Activated CD4-positive, alpha-beta T cell treated with anti-CD3 and anti-CD28 coated beads for 36 hours (primary cell): ENCODE measurements at places on chromosomes 2 and 18.

DNA sequence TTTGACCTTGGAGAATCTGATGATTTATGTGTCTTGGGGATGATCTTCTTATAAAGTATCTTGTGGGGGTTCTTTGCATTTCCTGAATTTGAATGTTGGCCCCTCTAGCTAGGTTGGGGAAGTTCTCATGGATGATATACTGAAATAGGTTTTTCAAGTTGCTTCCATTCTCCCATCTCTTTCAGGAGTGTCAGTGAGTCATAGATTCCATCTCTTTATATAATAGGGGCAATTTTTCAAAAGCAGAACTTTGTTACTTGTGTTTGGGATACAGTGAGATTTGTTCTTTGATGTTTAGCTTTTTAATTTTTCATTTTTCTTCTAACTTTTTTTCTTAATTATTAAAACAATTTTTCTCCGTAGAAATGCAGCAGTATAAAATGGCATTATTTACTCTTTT, 19.4 kb downstream of the TMEM87B start:
- no peak for DNase-seq
- peaks cover 50% of the 10 kb centered on the region for H3K4me1 ChIP-seq
- H3K36me3 ChIP-seq, result peaks cover 70% of the 10 kb centered on the region
- H3K27ac ChIP-seq, result peak overlapping the region; percentile 20

DNA sequence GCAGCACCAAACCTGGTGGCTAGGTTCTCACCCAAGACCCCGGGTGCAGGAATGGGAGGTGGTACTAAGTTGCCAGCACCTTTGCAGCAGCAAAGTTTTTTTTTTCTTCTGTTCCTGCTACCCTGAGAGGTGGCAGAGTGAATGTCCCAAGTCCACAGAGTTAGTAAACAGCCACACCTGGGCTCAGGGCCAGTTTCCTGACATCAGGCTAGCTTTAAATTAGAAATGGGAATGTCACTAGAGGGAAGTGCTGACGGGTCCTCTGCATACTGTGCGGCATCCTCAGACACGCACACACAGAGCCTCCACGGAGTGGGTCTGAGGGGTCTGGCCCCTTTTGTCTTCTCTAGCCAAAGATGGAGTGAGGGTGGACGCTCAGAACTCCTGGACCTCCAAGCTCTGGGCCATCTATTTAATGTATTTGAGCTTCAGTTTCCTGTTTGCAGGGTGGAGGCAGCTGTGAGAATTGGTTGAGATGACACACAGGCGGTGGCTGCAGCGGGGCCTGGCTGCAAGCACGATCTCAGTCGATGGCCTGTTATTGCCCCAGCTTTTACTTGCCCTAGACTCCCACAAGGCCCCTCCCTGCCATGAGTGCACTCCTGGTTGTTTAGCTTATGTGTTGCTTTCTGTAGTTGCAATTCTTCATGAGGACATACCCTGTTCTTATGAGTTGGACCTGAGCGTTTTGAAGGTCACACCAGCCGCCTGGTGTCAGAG, 751.4 kb upstream of the HS6ST1 start:
- H3K36me3 ChIP-seq, result no peaks in the 10 kb centered on the region
- DNase-seq, result no peak
- no peaks in the 10 kb centered on the region for H3K4me1 ChIP-seq
- H3K4me3 ChIP-seq, result no peak overlapping the region
- H3K27me3 ChIP-seq, result no peaks in the 10 kb centered on the region

DNA sequence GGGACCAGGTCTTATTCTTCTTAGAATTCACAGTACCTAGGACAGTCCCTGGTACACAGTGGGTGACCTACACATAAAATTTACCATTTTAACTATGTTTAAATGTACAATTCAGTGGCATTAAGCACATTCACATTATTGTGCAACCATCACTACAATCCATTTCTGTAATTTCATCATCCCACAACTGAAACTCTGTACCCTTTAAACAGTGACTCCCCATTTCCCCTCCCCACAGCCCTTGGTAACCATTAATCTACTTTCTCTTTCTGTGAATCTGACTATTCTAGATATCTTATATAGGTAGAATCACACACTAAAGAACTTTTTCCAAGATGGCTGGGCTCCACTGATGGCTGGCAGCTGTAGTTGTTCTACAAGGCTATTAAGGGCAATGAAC, 41.6 kb downstream of the GFPT1 start:
- DNase-seq, result peak; percentile 30
- H3K4me1 ChIP-seq, result peaks cover 18% of the 10 kb centered on the region
- peak overlapping the region; percentile 78 for H3K27ac ChIP-seq
- peaks cover 52% of the 10 kb centered on the region for H3K36me3 ChIP-seq
- H3K27me3 ChIP-seq, result no peaks in the 10 kb centered on the region

DNA sequence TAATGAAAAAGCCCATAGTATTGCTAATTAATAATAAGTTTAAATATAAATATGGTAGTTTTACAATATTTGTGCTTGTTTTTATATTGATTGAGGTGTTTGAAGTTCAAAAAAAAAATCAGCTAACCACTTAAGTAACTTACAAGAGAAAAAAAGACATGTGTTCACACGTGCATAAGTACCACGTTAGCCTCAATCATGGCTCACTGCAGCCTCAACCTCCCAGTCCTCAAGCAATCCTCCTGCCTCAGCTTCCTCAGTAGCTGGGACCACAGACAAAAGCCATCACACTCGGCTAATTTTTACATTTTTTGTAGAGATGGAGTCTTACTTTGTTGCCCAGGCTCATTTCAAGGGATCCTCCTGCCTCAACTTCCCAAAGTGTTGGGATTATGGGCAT, 19.4 kb downstream of the MGAT4A start:
- DNase-seq, result no peak
- H3K36me3 ChIP-seq, result peaks cover 16% of the 10 kb centered on the region
- no peak overlapping the region for H3K4me3 ChIP-seq
- no peak overlapping the region for H3K27ac ChIP-seq

- no peak overlapping the region for H3K27ac ChIP-seq
- H3K36me3 ChIP-seq, result no peaks in the 10 kb centered on the region
- H3K27me3 ChIP-seq, result peaks cover 7% of the 10 kb centered on the region
- H3K4me3 ChIP-seq, result no peak overlapping the region
- DNase-seq, result no peak
These were observed 15.7 kb downstream of the KIAA2012 start for GRCh38 chr2:202088777-202089176.

- H3K27ac ChIP-seq, result no peak overlapping the region
- DNase-seq, result no peak
- H3K4me3 ChIP-seq, result no peak overlapping the region
- peaks cover 11% of the 10 kb centered on the region for H3K27me3 ChIP-seq
These were observed 168.9 kb upstream of the RMP24 start for GRCh38 chr18:35803551-35803950.

GRCh38 chr2:168241208-168241607, 6.2 kb downstream of the STK39 start:
- no peak overlapping the region for H3K27ac ChIP-seq
- peak; percentile 27 for DNase-seq
- H3K36me3 ChIP-seq, result peaks cover 30% of the 10 kb centered on the region
- H3K4me3 ChIP-seq, result no peak overlapping the region
- peaks cover 38% of the 10 kb centered on the region for H3K4me1 ChIP-seq

GRCh38 chr2:232170396-232170795, 208.2 kb upstream of the ALPP start:
- H3K4me3 ChIP-seq, result no peak overlapping the region
- peaks cover 20% of the 10 kb centered on the region for H3K36me3 ChIP-seq
- no peaks in the 10 kb centered on the region for H3K27me3 ChIP-seq
- peaks cover 2% of the 10 kb centered on the region for H3K4me1 ChIP-seq

GRCh38 chr2:201781557-201782051, 871 bp upstream of the ALS2 start:
- H3K4me3 ChIP-seq, result peak overlapping the region; percentile 84
- H3K27ac ChIP-seq, result peak overlapping the region; percentile 92
- H3K36me3 ChIP-seq, result no peaks in the 10 kb centered on the region
- peak; percentile 29 for DNase-seq
- H3K4me1 ChIP-seq, result peaks cover 25% of the 10 kb centered on the region

- no peak for DNase-seq
- H3K27me3 ChIP-seq, result no peaks in the 10 kb centered on the region
- H3K36me3 ChIP-seq, result no peaks in the 10 kb centered on the region
- H3K27ac ChIP-seq, result no peak overlapping the region
These were observed 210.2 kb downstream of the MC4R start for GRCh38 chr18:60162388-60162787.

DNA sequence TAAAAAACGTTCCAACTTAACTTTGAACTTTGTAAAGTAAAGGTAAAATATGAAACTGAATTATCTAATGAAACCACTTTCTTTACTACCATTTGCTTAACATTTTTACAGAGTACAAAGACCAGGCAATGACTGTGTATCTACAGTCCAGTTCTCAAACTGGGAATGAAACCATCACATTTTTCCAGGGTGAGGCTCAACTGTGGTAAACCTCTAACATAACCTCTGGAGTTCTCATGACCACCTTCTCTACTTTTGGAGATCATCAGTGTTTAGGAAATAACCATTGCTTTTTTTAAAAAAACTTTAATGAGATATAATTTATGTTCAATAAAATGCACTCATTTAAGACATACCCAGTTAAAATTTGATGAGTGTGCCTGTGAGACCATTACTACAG, 223.5 kb downstream of the RNF152 start:
- no peak overlapping the region for H3K4me3 ChIP-seq
- no peak overlapping the region for H3K27ac ChIP-seq
- no peaks in the 10 kb centered on the region for H3K4me1 ChIP-seq
- no peaks in the 10 kb centered on the region for H3K36me3 ChIP-seq
- H3K27me3 ChIP-seq, result peaks cover 12% of the 10 kb centered on the region

DNA sequence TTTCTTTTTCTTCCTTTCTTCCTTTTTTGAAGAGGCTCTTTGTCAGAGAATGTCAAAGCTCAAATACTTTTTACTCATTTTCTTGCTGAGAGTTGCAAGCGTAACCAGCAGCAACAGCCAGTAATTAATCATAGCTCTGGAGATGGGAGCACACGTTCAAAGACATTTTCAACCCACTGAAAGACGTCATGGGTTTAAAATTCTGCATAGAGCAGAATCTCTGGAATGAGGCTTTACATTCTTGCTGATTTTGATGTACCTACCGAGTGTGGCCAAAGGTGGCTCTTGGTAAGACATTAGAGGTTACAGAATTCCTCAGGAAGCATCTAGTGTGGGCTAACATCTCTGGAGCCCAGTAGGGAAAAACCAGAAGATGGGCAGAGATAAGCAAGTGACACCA, 292.5 kb downstream of the MTX2 start:
- peaks cover 49% of the 10 kb centered on the region for H3K27me3 ChIP-seq
- no peak overlapping the region for H3K27ac ChIP-seq
- no peak for DNase-seq

DNA sequence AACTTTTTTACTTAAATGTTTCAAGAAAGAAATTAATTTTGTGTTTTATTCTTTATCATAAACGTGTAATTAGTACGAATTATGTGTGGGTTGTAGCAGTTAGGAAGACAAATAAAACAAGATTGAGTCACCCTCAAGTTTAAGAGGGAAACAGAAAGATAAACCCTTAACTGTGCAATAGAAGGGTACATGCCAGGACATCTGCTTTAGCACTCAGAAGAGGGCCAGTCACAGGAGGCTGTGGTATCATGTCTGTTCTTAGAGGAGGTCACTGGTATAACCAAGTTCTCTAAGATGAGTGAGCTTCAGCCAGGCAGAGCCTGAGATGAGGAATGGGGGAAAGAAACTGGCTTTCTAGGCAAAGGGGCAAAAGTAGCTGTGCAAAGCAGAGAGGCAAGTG, 42.4 kb upstream of the GRHL1 start:
- H3K36me3 ChIP-seq, result peaks cover 17% of the 10 kb centered on the region
- no peak overlapping the region for H3K4me3 ChIP-seq
- no peak overlapping the region for H3K27ac ChIP-seq

DNA sequence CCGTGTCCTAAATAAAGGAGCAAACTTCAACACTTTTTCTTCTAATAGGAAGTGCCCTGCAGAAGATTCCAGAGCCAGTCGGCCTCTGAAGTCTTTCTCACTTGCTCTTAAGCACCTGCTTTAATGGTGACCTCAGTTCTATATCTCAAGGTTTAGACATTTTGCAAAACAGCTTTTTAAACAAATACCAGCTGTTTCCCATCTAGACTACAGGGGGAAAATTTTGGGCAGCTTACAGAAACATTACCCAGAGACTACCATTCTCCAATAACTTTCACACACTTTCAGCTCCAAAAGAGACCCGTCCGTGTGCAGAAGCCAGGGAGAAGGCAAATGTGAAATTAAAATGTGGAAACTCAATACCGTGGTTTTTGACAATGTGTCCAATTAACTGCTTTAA, 285.3 kb upstream of the CCDC68 start:
- H3K27ac ChIP-seq, result no peak overlapping the region
- no peaks in the 10 kb centered on the region for H3K36me3 ChIP-seq
- no peaks in the 10 kb centered on the region for H3K27me3 ChIP-seq
- peaks cover 1% of the 10 kb centered on the region for H3K4me1 ChIP-seq

DNA sequence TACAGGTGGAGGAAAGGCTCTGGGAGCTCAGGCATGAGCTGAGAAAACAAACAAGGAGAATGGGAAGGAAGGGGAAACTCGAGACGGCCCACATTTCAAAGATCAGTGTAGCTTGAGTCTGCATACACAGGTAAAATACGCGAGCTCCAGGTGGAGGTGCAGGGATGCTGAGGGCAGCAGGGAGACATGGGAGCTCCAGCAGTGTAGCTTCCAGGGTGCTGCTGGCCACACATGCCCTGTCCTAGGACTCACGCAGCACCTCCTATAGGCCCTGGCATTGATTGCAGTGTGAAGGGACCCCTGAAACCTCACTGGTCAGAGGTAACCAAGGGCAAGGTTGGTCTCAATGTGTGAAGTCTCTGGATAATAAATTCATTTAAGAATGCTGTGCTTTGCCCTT, 362.8 kb upstream of the HS6ST1 start:
- no peak overlapping the region for H3K27ac ChIP-seq
- peaks cover 3% of the 10 kb centered on the region for H3K4me1 ChIP-seq
- no peak for DNase-seq
- H3K4me3 ChIP-seq, result no peak overlapping the region
- H3K27me3 ChIP-seq, result no peaks in the 10 kb centered on the region

- no peak overlapping the region for H3K4me3 ChIP-seq
- H3K4me1 ChIP-seq, result no peaks in the 10 kb centered on the region
These were observed 319.4 kb upstream of the KCNH7 start for GRCh38 chr2:163157891-163158496.

DNA sequence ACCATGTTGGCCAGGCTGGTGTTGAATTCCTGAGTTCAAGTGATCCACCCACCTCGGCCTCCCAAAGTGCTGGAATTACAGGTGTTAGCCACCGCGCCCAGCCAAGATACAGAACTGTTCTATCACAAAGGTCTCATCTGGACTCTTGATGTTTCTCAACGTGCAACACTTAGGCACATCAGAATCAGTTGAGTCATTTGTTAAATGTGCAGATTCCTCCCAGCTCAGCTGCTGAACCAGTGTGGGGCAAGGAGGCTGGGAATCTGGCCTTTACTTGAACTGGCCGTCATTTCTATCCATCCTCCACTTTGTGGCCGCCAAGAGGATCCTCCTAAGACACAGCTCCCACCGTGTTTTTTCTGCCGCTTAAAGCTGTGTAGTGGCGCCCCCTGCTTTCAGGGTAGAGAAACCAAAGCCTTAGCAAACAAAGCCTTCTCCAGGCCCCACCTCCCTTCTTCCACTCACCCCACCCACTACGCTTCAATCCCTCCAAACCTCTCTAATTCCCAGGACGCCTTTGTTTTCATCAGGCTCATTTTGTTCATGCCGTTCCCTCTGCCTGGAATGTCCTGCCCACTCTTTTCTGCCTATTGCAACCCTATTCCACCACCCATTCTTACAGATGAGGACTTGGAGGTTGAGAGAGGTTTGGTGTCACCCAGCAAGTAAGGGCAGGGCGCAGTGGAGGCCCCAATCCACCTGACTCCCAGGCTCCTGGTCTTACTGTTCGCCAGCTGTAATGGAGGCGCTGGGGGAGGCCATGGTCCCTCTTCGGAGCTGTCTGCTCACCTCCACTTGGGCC, 776 bp upstream of the SPEG start:
- peak; percentile 71 for DNase-seq
- H3K4me1 ChIP-seq, result no peaks in the 10 kb centered on the region
- peaks cover 19% of the 10 kb centered on the region for H3K27me3 ChIP-seq
- H3K36me3 ChIP-seq, result no peaks in the 10 kb centered on the region
- no peak overlapping the region for H3K27ac ChIP-seq
